Left lung (tissue), 14 donors: ENCODE measurements at places on chromosomes 2 and 18. TPM values are rescaled to one million over a fixed set of nuclear protein-coding genes. Genes with fewer than 3 reads are reported as not detected.

Gene TNFRSF11A
- 4.7 TPM for total RNA-seq

Gene DHRS9
- total RNA-seq = 3.9 TPM

Gene CNOT9
- total RNA-seq = 44.1 TPM

Gene ADD2
- total RNA-seq = 0.92 TPM
